Type B pancreatic cell (in vitro differentiated cells): ENCODE measurements at places on chromosomes 6 and 20. TPM values are rescaled to one million over a fixed set of nuclear protein-coding genes. Genes with fewer than 3 reads are reported as not detected.
A peak's percentile ranks its signal among the peaks of the same experiment; 100 is the strongest.

- no peak overlapping the region for H3K27ac ChIP-seq
- peaks cover 25% of the 10 kb centered on the region for H3K4me1 ChIP-seq
- H3K27me3 ChIP-seq: peaks cover 7% of the 10 kb centered on the region
- H3K36me3 ChIP-seq: peaks cover 4% of the 10 kb centered on the region
- no peak for DNase-seq
Observed at GRCh38 chr6:14375930-14376329, 258.4 kb downstream of the CD83 start.

- no peak overlapping the region for H3K4me3 ChIP-seq
- peaks cover 42% of the 10 kb centered on the region for H3K4me1 ChIP-seq
- H3K36me3 ChIP-seq: no peaks in the 10 kb centered on the region
- H3K27ac ChIP-seq: peak overlapping the region; percentile 85
- no peak for DNase-seq
- no peaks in the 10 kb centered on the region for H3K27me3 ChIP-seq
Observed at GRCh38 chr6:3822747-3823445, 26.3 kb upstream of the FAM50B start.

GRCh38 chr6:7145885-7146828, 38.4 kb downstream of the RREB1 start:
- H3K27ac ChIP-seq: peak overlapping the region; percentile 98
- no peaks in the 10 kb centered on the region for H3K27me3 ChIP-seq
- peaks cover 7% of the 10 kb centered on the region for H3K36me3 ChIP-seq
- peak overlapping the region; percentile 86 for H3K4me3 ChIP-seq
- H3K4me1 ChIP-seq: peaks cover 68% of the 10 kb centered on the region
- no peak for DNase-seq

DNA sequence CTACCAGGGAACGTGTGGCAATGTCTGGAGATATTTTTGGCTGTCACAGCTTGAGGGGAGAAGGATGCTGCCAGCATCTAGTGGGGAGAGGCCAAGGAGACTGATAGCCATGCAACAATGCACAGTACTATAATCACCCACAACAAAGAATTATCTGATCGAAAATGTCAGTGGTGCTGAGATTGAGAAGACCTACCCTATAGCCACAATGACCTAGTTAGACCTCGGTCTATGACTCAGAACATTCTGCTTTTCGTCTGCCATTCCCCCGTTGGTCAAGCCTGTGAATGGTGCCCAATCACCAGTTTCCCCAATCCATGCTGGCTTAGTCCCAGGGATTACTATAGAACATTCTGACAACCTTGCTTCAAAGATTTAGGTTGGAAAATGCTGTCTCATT, 93.5 kb downstream of the TMEM200A start:
- no peak overlapping the region for H3K4me3 ChIP-seq
- H3K36me3 ChIP-seq: no peaks in the 10 kb centered on the region
- peaks cover 11% of the 10 kb centered on the region for H3K27me3 ChIP-seq
- H3K4me1 ChIP-seq: no peaks in the 10 kb centered on the region
- DNase-seq: no peak

GRCh38 chr6:56474532-56474931, 168.2 kb downstream of the DST start:
- DNase-seq: no peak
- no peak overlapping the region for H3K4me3 ChIP-seq
- peaks cover 5% of the 10 kb centered on the region for H3K4me1 ChIP-seq

DNA sequence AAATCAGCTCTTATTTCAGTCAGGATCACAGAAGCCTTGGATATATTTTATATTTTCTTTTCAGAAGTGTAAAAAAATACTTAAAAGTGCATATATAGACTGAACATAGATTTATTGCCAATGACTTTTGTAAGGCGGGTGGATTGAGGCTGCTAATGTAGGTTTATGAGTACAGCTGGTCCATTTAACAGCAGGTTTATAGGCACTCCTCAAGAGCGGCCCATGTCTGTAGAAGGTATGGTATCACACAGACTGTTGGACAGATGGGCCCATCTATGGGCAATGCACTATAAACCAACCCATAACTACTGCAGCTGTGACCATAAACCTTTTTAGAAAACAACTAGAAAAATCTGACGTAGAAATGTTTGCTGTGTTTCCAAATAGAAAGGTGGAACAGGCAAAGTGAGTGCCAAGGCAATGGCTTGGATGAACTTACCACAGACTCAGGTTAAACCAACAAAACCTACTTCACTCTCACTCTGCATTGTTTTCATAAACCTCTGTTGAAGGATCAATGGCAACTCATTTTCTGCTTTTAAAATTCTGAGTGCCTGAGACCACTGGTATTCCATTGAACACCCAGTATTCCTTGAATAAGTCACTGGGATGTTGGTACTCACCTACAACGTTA, 170.6 kb upstream of the EYA4 start:
- H3K27ac ChIP-seq: no peak overlapping the region
- no peak overlapping the region for H3K4me3 ChIP-seq
- no peaks in the 10 kb centered on the region for H3K36me3 ChIP-seq

- no peak for DNase-seq
- peaks cover 32% of the 10 kb centered on the region for H3K4me1 ChIP-seq
- peak overlapping the region; percentile 7 for H3K4me3 ChIP-seq
Observed at GRCh38 chr6:134253681-134254080, 64.2 kb downstream of the SGK1 start.

- H3K36me3 ChIP-seq: peaks cover 22% of the 10 kb centered on the region
- peaks cover 5% of the 10 kb centered on the region for H3K4me1 ChIP-seq
- no peaks in the 10 kb centered on the region for H3K27me3 ChIP-seq
- H3K4me3 ChIP-seq: no peak overlapping the region
Observed at GRCh38 chr6:5553767-5554166, 292.5 kb downstream of the FARS2 start.

GRCh38 chr6:111603685-111604084, 2.0 kb downstream of the TRAF3IP2 start:
- H3K36me3 ChIP-seq: peaks cover 4% of the 10 kb centered on the region
- no peak for DNase-seq
- H3K27ac ChIP-seq: peak overlapping the region; percentile 94
- peak overlapping the region; percentile 92 for H3K4me3 ChIP-seq
- peaks cover 70% of the 10 kb centered on the region for H3K4me1 ChIP-seq

DNA sequence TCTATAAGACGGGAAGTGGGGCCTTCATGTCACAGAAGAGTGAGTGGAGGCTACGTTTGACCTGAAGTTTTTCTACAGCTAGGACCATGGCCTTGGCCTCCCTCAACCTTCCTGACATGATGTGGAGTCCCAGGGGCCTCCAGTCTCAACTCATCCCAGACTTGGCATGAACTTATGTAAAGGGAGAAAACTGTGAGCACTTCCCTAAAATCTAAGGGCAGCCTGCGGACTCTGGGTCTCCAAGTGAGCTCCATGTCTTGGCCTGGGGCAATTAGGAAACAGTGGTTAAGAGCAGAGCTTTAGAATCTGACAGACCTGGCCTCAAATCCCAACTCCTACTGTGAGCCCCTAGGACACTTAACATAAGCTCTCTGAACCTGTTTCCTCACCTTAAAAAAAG, 182.5 kb downstream of the ZNF217 start:
- no peak overlapping the region for H3K27ac ChIP-seq
- DNase-seq: no peak
- no peak overlapping the region for H3K4me3 ChIP-seq
- H3K27me3 ChIP-seq: no peaks in the 10 kb centered on the region

- H3K27me3 ChIP-seq: no peaks in the 10 kb centered on the region
- no peak for DNase-seq
- H3K36me3 ChIP-seq: no peaks in the 10 kb centered on the region
Observed at GRCh38 chr6:83600459-83600858, 88.1 kb downstream of the PRSS35 start.

DNA sequence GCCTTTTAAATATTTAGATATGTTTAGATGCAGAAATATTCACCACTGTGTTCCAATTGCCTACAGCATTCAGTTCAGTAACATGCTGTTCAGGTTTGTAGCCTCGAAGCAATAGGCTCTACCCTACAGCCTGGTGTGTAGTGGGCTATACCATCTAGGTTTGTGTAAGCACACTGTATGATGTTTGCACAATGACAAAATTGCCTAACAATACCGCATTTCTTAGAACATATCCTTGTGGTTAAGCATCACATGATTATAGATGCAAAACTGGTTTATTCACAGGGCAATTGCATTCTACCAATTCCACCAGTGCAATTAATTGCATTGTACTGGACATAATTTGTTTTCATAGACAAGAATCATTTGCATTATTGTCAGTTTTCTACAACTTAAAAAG, 7.9 kb upstream of the SLC22A16 start:
- no peaks in the 10 kb centered on the region for H3K4me1 ChIP-seq
- no peak overlapping the region for H3K27ac ChIP-seq
- H3K4me3 ChIP-seq: no peak overlapping the region
- no peak for DNase-seq

GPX5 gene
- total RNA-seq: not detected in 2 replicates

KIAA1755 gene
- 4.7 TPM in 1 of 2 replicates, not detected in the other for total RNA-seq

LST1 gene
- total RNA-seq: not detected in 2 replicates

PPIL6 gene
- total RNA-seq: 3.4 and 6.1 TPM in 2 replicates

SLPI gene
- total RNA-seq: 35.7 and 73.6 TPM in 2 replicates

SLC22A7 gene
- 0.12 TPM in 1 of 2 replicates, not detected in the other for total RNA-seq

RCAN2 gene
- 4.6 and 6.9 TPM in 2 replicates for total RNA-seq

KHDC1L gene
- total RNA-seq: 0.75 TPM in 1 of 2 replicates, not detected in the other

WFDC12 gene
- total RNA-seq: not detected in 2 replicates

SOD2 gene
- total RNA-seq: 78.1 and 100 TPM in 2 replicates

KCNK16 gene
- total RNA-seq: 22.6 and 41.1 TPM in 2 replicates

SRMS gene
- total RNA-seq: not detected in 2 replicates

COL9A3 gene
- 8.8 and 21.2 TPM in 2 replicates for total RNA-seq

B3GALT4 gene
- 10.1 and 22.2 TPM in 2 replicates for total RNA-seq

PTCRA gene
- total RNA-seq: not detected in 2 replicates
